Stimulated activated effector memory CD8-positive, alpha-beta T cell treated with anti-CD3 and anti-CD28 coated beads, Interleukin-12 subunit alpha, Interleukin-12 subunit beta, amount 100 ng/mL, for 72 hours (primary cell): ENCODE measurements at places on chromosomes 2 and 18.

DNA sequence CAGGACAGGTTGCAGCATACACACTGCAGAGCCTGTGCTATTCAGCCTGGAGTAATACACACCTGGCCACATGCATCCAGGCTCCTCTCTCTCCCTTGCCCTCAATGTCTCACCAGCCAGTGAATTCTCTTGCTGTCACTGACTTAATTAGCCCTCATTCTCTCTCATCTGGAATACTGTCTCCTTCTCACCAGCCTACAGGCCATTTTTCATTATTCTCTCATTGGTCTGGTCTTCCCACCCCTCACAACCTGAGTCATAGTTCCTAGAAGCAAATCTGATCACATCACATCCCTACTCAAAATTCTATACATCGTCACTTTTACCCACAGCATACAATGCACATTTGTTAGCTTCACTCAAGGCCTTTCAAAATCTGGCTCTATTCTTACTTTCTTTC, 333.1 kb downstream of the PIK3C3 start:
- no peak for DNase-seq

DNA sequence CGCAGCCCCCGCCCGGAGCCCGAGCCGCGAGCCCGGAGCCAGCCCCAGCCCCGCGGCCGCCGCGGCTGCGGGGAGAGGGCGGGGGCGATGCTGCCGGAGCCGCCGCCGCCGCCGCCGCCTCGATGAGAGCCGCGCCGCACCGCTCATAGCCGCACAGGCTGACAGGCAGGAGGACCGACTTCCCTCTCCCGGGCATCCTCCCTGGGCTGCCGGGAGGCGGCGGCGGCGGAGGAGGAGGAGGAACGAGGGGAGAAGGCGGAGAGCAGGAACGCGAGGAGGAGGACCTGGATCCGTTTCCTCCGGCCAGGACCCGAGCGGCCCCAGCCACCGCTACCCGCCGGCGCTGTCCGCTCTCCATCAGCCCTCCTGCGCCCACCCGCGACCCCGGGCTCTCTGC, 370 bp downstream of the KLHL29 start:
- DNase-seq, result peak; percentile 52

DNA sequence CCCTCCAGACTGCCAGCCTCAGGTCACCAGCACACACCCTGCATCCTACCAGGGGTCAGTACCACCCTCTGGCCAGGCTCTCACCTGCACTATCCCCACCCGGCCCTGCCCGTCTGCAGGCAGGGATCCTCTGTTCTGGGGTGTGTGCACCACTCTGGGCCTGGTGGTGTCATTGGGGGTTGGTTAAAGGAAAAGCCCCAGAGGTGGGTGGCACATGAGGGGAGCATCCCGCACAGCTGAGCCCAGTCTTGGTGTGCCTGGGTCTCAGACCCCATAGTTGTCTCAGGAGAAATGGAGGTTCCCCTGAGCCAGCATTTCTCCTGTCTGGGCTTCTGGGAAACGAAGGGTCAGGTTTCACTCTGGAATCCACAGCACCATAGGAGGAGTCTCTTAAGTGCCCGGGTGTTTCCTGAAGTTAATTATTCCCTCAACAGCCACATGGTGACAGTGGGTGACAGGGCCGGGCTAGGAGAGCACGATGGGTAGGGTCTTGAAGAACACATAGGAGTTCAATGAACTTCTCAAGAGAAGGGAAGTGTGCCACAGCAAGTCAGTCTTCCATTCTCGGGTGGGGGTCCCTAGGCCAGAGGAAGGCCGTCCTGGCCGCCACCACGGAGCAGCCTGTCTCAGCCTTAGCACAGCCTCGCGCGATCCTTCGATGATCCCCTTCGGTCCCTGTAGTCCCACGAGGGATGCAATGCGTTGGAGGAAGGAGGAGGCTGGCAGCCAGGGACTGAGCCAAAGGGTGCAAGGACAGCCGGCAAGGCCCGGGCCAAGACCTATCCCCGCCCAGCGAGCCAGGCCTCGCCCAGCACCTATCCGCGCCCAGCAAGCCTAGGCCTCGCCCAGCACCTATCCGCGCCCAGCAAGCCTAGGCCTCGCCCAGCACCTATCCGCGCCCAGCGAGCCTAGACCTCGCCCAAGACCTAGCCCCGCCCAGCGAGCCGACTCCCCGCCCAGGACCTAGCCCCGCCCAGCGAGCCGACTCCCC, 1.1 kb upstream of the FARP2 start:
- peak; percentile 26 for DNase-seq

DNA sequence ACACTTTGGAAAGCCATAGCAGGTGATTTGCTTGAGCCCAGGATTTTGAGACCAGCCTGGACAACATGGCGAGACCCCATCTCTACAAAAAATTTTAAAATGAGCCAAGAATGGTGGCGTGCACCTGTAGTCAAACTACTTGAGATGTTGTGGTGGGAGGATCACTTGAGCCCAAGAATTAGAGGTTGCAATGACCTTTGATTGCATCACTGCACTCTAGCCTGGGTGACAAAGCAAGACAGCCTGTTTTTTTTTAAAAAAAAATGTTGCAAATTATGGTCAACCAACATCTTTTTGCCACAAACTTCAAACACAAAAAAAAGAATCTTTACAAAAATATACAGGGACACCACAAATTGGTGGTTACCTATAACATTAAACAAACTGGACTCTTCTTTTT, 40.3 kb downstream of the MEX3C start:
- DNase-seq, result no peak

DNA sequence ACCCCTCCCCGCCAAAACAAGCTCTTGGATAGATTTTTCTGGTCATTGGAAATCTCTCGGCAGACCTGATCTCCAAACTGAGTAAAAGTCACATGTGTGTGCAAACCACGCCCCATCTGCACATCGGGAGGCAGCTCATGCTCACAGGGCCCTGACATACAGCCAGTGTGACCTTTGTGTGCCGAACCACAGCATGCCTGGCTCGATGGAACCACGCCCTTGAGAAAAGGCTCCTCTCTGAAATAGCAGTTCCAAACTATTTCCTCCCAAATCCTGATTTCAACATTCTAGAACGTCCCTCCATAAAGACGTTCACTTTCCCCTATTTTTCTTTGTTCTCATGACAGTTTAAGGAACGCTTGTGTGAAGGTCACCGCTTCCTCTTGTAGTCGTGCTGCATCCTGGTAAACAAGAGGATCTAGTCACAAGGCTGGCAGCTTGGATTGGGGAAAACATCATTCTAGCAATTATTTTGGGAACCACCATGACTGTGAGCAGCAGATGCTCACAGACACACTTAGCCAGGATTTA, 59.3 kb upstream of the MAP4K4 start:
- no peak for DNase-seq

GRCh38 chr2:165687426-165688002, 106.5 kb downstream of the GALNT3 start:
- no peak for DNase-seq

GRCh38 chr2:86764661-86765309, 25.9 kb downstream of the CD8A start:
- DNase-seq, result peak; percentile 71

DNA sequence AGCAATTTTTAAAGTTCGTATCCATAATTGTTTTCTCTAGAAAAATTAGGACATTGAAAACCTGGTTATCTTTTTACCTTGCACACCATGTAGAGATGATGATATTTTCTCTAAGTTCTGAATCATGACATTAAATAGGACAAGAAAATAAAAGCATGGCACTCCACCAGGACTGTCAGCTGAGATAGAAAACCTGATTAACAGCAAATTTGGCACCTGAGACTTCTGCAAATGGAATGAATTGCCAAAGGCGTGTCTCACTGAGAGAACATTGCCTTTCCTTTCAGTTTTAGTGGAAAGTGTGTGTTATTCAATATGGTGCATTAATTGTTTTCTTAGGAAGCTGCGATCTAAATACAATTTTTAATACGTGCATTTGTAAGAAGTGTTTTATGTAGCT, 164.7 kb downstream of the LRRC30 start:
- no peak for DNase-seq

DNA sequence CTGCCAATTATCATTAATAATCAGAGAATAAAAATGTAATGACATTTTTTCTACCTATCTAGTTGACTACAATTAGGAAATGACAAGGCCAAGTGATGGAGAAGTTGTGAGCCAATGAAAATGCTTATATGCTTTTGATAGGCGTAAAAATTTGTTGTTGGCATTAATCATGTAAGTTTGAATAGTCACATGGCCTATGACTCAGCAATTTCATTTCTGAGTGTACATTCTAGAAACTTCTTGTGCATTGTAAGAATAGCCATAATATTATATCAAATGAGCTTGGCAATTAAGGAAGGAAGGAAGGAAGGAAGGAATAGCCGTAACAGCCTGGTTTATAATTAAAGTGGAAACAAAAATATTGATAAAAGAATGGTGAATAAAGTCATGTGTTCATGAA, 179.9 kb downstream of the PTH2R start:
- DNase-seq, result no peak

DNA sequence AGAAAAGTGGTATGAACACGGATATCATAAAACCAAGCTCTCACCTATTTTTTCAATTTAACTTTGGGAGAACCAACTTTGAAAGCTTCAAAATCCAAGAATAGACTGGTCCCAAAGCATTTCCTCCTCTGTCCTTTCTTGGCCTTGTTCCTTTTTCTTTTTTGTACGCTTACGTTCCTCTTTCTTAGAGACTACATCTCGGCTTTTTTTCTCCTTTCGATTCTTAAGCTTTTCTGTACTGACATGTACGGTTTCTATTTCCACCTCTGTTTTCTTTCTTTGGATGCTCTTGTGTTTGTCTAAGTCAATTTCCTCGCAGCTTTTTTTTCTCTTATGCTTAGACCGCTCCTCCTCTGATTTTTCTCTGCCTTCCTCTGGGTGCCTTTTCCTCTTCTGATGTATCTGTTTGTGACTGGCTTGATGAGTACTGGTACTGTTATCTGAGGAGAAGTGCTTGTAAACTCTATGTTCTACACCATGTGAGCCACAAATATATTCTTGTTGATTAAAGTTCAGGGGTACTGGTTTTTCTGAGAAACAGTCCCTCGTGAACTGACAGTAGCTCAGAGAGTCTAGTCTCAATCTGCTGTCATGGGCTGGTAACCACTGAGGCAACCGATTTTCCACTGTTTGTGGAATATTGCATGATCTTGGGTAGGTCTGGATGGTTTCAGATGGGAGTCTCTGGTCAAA, 11.5 kb upstream of the RNU2-63P start:
- DNase-seq, result no peak

- no peak for DNase-seq
Measured at GRCh38 chr2:201909961-201910361, 103.6 kb downstream of the CDK15 start.

GRCh38 chr18:3625742-3626091, 175.7 kb downstream of the TGIF1 start:
- no peak for DNase-seq

- DNase-seq, result no peak
Measured at GRCh38 chr18:25704071-25704470, 352.1 kb upstream of the ZNF521 start.

DNA sequence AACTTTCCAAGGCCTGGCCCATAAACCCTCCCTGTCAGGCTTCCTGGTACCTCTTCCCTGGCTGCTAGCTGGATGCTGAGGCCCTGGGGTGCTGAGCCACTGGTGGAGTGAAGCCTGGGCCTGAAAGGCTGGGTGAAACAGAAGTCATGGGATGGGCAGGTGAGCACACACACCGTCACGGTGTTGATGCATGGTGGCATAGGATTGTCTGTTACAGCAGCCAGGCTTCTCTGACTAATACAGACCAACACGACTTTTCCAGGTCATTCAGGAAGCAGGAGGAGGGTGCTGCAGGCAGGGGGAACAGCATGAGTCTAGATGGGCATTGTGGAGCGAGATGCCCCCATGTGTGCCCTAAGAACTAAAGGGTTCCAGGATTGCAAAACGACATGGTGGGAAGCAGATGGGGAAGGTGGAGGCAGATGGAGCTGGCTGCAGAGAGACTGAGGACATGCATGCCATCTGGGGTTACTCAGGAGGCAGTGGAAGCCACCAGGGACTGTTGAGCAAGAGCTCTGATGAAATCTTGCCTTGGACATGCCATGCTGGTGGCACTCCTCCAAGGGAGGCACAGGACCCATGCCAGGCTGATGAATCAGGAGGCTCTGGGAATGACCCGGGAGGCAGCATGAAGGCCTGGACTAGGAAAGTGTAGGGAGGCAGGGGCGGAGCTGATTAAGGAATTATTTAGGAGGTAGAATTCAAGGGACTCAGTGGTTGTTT, 480.9 kb downstream of the TSN start:
- DNase-seq, result no peak

- DNase-seq, result no peak
Measured at GRCh38 chr2:80971-81736, 34.8 kb upstream of the FAM110C start.

DNA sequence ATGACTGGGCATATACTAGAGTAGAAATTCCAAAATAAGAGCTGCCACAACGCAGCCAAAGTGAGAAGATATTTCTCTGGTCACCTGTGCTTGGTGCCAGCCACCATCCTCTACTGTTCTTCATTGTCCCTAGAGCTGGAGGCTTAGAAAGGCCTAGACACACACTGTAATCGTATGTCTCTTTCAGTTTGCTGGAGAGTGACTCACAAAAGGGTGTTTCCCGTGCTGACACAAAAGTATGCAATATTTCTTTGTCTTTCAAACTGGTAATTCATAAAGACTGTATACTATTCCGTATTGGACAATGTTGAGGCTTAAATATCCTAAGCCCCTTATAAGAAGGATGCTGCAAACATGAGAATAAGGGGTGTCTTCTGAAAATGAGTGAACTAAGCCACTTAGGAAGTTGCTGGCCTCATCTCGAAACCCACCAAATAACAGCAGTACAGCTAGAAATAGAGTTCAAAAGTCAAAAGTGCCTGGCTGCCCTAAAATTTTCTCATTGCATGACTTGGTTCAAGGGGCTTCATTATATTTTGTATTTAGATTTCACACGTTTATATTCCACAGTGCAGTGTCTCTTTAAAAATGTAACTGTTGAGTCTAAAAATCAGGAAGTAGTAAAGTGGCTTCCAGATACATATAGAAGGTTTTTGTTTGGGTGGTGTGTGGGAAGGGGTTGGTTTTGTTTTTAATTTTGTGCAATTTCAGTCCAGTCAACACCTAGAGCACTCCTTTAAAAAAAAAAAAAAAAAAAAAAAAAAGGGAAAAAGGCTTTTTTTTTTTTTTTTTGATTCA, 601.1 kb downstream of the ARHGAP15 start:
- peak; percentile 10 for DNase-seq

- no peak for DNase-seq
Measured at GRCh38 chr2:33909945-33910695, 311.0 kb upstream of the FAM98A start.

DNA sequence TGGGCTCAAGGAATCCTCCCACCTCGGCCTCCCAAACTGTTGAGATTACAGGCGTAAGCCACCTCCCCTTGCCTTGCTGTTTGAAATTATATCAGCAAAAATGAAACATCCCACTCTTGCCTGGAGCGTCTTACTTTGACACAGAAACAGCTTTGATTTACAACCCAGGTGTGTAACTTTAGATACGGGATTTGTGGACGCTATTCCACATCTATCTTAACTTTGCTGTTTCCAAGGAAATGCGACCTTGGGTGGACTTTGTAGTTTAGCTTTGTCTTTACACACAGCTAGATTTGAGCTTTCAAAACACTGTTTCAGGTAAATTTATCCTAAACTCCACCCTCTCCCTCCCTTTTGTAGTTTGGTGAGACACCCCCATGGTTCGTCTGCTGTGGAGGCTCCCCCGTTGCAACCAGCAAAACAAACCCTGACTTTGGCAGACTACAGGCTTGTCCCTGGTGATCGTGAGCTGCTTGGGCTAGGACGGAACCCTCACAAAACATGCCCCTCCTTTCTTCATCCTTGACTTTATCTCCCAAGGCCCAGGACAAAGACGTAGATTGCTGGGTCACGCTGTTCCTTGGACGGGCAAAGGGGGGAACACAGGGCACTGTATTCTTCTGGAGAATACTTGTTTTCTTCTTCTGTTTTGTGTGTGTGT, 5.5 kb upstream of the MSH6 start:
- DNase-seq, result no peak
